ENCODE measurements at places on chromosomes 3 and 15.
A peak's percentile ranks its signal among the peaks of the same experiment; 100 is the strongest.

GRCh38 chr3:183532620-183533411 is 22.7 kb downstream of the KLHL6 start:
- DNase-seq: no peak

GRCh38 chr15:57384024-57384423 is 7.7 kb downstream of the CGNL1 start:
- no peak for DNase-seq

DNA sequence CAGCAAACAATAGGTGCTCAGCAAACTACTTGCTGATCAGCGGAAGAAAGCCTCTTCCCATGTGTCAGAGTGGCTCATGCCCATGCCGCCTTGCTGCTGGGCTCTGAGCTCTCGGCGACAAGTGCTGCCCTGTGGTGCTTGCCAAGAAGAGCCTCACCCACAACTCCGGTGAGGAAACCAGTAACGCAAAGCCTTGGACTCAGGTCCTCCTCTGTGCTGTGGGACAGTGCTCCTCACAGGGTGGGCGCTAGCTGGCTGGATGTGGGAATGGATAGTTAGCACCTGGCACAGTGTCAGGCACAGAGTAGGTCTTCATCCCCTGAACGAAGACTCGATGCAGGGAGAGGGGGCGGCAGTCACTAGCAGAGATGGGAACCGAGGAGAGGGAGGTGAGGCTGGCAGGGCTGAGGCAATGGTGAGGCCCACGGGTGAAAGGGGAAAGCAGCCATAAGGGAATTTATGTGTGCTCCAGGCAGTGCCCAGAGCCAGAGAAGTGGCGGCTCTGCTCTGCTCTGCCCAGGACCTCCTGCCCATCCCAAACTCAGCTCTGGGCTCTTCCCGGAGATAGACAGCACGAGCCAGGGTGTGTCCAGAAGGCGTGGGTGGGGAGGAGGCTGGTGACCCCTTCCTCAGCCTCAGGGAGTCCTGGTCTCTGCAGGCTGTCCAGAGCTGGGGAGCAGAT is 55.7 kb downstream of the IQSEC1 start:
- no peak for DNase-seq

- DNase-seq: no peak
These were observed 653 bp upstream of the WDR6 start for GRCh38 chr3:49006408-49007067.

- no peak for DNase-seq
These were observed 858 bp upstream of the TKT start for GRCh38 chr3:53256704-53257055.

DNA sequence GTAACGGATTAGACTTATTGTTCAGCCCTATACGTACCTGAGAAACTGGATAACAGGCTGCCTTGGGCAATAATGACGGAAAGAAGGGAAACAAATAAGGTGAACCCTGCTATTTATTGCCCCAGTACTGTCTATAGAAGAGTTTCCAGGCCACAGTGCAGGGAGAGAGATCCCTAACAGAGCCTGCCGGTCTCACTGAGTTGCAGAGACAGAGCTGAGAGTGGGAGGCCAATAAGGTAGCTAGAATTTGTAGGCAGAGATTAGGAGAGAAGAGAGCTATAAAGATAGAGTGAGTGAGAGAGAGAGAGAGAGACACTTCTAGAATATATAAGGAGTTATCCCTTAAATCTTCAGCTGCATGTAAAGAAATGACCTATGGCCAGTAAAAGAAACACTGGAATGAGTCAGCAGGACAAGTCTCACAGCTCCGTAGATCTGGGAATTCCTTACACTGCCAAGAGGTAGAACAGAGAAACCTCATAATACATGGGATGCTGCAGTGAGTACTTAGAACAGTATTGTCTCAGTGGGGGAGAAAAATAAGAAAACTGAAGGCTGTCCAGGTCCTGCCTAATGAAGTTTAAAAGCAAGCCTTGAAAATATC is 51.8 kb downstream of the ST3GAL6 start:
- DNase-seq: no peak

GRCh38 chr3:32703491-32703972 is 18.5 kb downstream of the CNOT10 start:
- DNase-seq: no peak

- no peak for DNase-seq
These were observed 806 bp downstream of the GOLM2 start for GRCh38 chr15:44289259-44289790.

GRCh38 chr3:8301977-8302735 is 199.5 kb upstream of the LMCD1 start:
- DNase-seq: peak; percentile 62

GRCh38 chr15:100048736-100049135 is 293.0 kb downstream of the ADAMTS17 start:
- no peak for DNase-seq

- DNase-seq: no peak
These were observed 103.7 kb upstream of the NR2E3 start for GRCh38 chr15:71706461-71707229.

DNA sequence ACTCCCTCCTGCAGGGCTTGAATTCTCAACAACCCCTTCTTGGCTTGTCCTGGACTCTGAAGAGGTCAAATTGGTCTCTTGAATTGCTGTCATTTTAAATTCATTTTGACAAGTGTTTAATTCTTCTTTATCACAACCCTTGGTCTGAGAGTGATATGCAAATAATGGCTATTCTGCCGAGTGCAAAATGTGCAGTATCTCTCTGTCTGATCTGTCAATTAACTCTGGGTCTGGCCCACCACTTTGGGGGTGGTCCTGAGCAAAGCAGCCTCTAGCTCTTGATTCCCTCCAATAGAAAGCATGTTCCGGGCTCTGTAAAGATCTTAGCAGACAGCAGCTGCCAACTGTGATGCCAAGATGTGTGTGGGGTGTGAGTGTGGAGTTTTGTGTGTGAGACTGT is 2.2 kb upstream of the IGDCC3 start:
- no peak for DNase-seq
